Astrocyte (in vitro differentiated cells and primary cell): ENCODE measurements at places on chromosomes 5 and 9. TPM values are rescaled to one million over a fixed set of nuclear protein-coding genes. Genes with fewer than 3 reads are reported as not detected.
A peak's percentile ranks its signal among the peaks of the same experiment; 100 is the strongest.

- DNase-seq, result peak; percentile 64
- H3K36me3 ChIP-seq, result no peaks in the 10 kb centered on the region
- peaks cover 9% of the 10 kb centered on the region for H3K4me1 ChIP-seq
- H3K27me3 ChIP-seq, result peaks cover 2% of the 10 kb centered on the region
These were observed 482.9 kb downstream of the AGTPBP1 start for GRCh38 chr9:85258823-85259370.

GRCh38 chr5:63726496-63726895 lies 235.7 kb downstream of the HTR1A start:
- no peaks in the 10 kb centered on the region for H3K27me3 ChIP-seq
- no peak for DNase-seq
- H3K4me1 ChIP-seq, result no peaks in the 10 kb centered on the region

Gene TAF11L13
- total RNA-seq, result not detected in 2 replicates

GRCh38 chr5:90514520-90514919 lies 14.9 kb downstream of the LYSMD3 start:
- DNase-seq, result no peak
- no peak overlapping the region for H3K27ac ChIP-seq
- no peaks in the 10 kb centered on the region for H3K27me3 ChIP-seq
- peaks cover 4% of the 10 kb centered on the region for H3K4me1 ChIP-seq

Gene SLIT3
- 20.7 and 33.0 TPM in 2 replicates for total RNA-seq

DNA sequence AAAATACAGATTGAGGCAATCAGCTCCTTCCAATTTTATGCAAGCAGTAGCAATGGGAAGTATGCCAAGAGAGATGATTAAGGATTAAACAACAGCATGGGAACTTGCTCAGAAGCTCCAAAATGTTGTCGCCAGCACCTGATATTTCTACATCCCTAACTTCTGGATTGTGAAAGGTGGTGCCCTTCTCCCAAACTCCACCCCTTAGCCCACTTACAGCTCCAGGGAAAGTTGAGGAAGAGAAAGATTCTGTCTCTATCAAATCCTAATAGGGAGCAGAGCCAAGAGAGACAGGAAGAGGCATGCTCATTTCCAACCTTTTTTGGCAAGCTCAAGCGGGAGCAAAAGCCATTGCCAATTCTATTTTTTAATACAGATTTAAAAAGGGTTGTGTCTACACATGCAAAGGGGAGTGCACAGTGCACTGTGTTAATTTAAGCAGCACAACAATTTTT lies 92.4 kb upstream of the NR3C1 start:
- no peaks in the 10 kb centered on the region for H3K36me3 ChIP-seq
- H3K27me3 ChIP-seq, result no peaks in the 10 kb centered on the region
- H3K27ac ChIP-seq, result no peak overlapping the region

Gene STC2
- 164 and 206 TPM in 2 replicates for total RNA-seq

Gene GLRA1
- total RNA-seq, result not detected in 2 replicates

GRCh38 chr5:96967400-96967799 lies 31.5 kb downstream of the LNPEP start:
- peaks cover 16% of the 10 kb centered on the region for H3K4me1 ChIP-seq
- DNase-seq, result no peak
- H3K36me3 ChIP-seq, result no peaks in the 10 kb centered on the region
- H3K27ac ChIP-seq, result no peak overlapping the region

Gene SEMA4D
- total RNA-seq, result 4.8 and 6.2 TPM in 2 replicates

GRCh38 chr9:109799792-109800191 lies 19.8 kb downstream of the PALM2AKAP2 start:
- no peak overlapping the region for H3K4me3 ChIP-seq
- H3K27me3 ChIP-seq, result no peaks in the 10 kb centered on the region
- peaks cover 17% of the 10 kb centered on the region for H3K4me1 ChIP-seq
- peak overlapping the region; percentile 79 for H3K27ac ChIP-seq
- no peaks in the 10 kb centered on the region for H3K36me3 ChIP-seq

Gene TRIM7
- 0.22 and 0.27 TPM in 2 replicates for total RNA-seq

DNA sequence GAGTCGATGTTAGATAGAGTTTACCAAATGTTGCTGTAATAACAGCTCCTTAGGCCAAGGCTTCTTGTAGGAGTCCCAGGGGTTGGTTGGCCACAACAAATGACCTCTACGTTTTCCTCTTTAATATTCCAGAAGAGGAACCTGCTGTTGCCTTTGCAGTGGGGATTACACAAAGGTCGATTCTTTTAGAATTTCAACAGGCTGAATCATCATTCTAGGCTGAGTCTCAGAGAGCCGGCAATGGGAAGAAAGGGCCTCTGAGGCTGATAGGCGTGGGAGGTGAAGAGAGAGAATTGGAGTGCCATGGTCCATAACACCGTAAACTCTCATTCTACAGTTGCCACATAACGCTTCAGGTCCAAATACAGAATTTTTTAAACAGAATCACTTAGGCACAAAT lies 405.9 kb upstream of the DAP start:
- H3K4me3 ChIP-seq, result no peak overlapping the region
- H3K4me1 ChIP-seq, result peaks cover 2% of the 10 kb centered on the region
- no peaks in the 10 kb centered on the region for H3K27me3 ChIP-seq

GRCh38 chr5:111311666-111312065 lies 87.5 kb downstream of the CAMK4 start:
- H3K4me3 ChIP-seq, result no peak overlapping the region
- no peaks in the 10 kb centered on the region for H3K27me3 ChIP-seq
- H3K36me3 ChIP-seq, result no peaks in the 10 kb centered on the region
- H3K27ac ChIP-seq, result no peak overlapping the region
- H3K4me1 ChIP-seq, result no peaks in the 10 kb centered on the region

GRCh38 chr5:109365653-109366052 lies 44.1 kb downstream of the PJA2 start:
- DNase-seq, result no peak
- no peak overlapping the region for H3K27ac ChIP-seq
- H3K27me3 ChIP-seq, result no peaks in the 10 kb centered on the region
- H3K36me3 ChIP-seq, result peaks cover 19% of the 10 kb centered on the region
- H3K4me1 ChIP-seq, result no peaks in the 10 kb centered on the region
- no peak overlapping the region for H3K4me3 ChIP-seq

DNA sequence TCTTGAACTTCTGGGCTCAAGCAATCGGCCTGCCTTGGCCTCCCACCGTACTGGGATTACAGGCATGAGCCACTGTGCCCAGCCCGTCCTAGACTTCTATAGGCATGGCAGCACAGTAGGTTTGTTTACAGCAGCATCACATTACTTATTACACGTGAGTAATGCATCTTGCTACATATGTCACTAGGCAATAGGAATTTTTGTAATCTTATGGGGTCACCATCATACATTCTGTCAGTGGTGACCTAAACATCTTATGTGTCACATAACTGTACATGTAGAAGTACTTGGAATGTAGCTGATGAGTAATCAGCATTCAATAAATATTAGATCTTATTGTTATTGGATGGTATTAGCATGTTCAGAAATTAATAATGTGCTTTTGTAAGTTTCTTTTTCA lies 22.9 kb upstream of the ABCA1 start:
- H3K27ac ChIP-seq, result no peak overlapping the region
- H3K4me3 ChIP-seq, result no peak overlapping the region
- no peaks in the 10 kb centered on the region for H3K27me3 ChIP-seq
- no peaks in the 10 kb centered on the region for H3K36me3 ChIP-seq
- no peaks in the 10 kb centered on the region for H3K4me1 ChIP-seq

Gene LRRC19
- total RNA-seq, result not detected in 2 replicates

DNA sequence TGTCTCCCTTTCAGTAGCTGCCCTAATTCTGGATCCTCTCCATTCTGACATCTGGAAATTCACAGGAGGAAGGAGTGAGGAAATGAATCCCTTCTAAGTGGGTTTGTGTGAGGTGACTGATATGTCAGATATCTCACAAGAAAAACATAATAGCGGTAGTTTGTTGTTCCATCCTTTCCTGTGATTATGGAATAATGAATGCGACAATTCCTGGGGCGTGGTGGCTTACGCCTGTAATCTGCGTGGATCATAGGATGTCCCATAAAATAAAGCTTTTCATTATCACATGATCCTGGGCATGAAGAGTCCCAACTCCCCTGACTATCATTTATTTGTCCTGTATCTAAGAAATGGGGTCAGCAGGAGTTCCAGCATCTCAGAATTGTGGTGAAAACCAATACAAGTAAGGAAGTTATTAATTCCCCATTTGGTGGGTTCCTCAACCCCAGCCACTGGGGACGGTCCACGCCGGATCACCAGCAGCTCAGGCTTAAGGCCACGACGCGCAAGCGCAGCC lies 375 bp upstream of the C5orf24 start:
- DNase-seq, result peak; percentile 12
- peak overlapping the region; percentile 87 for H3K27ac ChIP-seq
- no peaks in the 10 kb centered on the region for H3K27me3 ChIP-seq
- H3K4me3 ChIP-seq, result peak overlapping the region; percentile 80

DNA sequence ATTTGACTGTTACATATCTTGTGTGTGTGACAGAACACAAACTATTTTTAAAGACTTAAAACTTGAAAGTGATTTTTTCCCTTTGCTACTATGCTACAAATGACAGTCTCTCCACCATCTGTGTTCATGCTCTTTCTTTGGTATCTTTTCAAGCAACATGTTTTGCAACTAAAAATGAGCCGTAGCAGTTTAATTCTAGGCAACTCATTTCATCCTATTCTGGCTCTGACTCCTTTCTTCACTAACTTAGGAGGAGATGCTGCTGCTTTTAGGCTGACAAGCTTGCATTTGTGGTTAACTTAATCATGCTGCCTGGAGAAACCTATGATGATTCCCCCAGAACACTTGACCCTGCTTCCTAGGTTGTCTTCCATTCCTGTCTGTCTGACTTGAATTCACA lies 100.6 kb downstream of the HACD4 start:
- H3K4me3 ChIP-seq, result no peak overlapping the region
- no peaks in the 10 kb centered on the region for H3K36me3 ChIP-seq
- H3K4me1 ChIP-seq, result no peaks in the 10 kb centered on the region
- H3K27me3 ChIP-seq, result no peaks in the 10 kb centered on the region
- no peak overlapping the region for H3K27ac ChIP-seq

Gene CRHBP
- 2.5 and 4.7 TPM in 2 replicates for total RNA-seq

DNA sequence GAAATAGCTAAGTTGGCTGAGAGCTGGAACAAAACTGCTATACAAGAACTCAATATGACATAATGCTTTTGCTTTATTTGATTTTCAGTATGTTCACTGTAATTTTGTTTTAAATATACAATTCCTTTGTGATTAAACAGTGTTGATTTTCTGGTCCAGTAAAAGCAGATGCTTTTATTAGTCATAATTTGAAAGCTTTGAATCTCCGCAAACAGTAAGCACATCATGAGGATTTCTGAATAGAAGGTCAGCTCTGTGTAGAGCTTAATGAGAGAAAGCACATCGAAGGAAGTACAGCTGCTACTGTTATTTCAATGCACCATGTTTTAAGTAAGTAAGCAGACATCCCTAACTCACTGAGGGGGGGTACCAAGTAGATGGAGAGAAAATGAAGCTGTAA lies 701.3 kb upstream of the ACO1 start:
- DNase-seq, result no peak
- no peaks in the 10 kb centered on the region for H3K27me3 ChIP-seq
- no peaks in the 10 kb centered on the region for H3K36me3 ChIP-seq
- no peaks in the 10 kb centered on the region for H3K4me1 ChIP-seq
- H3K27ac ChIP-seq, result no peak overlapping the region

DNA sequence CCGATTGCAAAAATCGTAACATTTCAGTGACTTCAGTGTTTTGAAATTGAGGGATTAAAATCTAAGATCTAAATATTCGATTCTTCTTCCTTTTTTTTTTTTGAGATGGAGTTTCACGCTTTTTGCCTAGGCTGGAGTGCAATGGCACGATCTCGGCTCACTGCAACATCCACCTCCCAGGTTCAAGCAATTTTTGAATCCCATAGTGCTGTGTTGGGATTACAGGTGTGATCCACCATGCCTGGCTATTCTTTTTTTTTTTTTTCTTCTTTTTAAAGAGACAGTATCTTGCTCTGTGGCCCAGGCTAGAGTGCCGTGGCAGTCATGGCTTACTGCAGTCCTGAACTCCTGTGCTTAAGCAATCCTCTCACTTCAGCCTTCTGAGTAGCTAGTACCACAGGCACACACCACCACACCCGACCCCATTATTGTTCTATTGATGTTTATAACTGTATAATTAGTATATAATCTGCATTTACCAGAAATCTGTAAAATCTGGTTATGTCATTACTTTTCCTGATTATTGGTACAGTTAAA lies 42.7 kb downstream of the NSD1 start:
- H3K27ac ChIP-seq, result no peak overlapping the region
- no peak for DNase-seq

GRCh38 chr9:130842545-130842944 lies 7.5 kb downstream of the ABL1 start:
- no peak overlapping the region for H3K27ac ChIP-seq
- H3K27me3 ChIP-seq, result no peaks in the 10 kb centered on the region
- DNase-seq, result no peak
- peaks cover 57% of the 10 kb centered on the region for H3K4me1 ChIP-seq
- H3K36me3 ChIP-seq, result no peaks in the 10 kb centered on the region
- H3K4me3 ChIP-seq, result no peak overlapping the region

Gene TLE1
- 23.6 and 29.6 TPM in 2 replicates for total RNA-seq

Gene LCN15
- total RNA-seq, result not detected in 2 replicates

Gene PCDHA2
- total RNA-seq, result 2.3 and 2.5 TPM in 2 replicates

GRCh38 chr9:14797435-14797834 lies 74.9 kb upstream of the CER1 start:
- H3K27me3 ChIP-seq, result no peaks in the 10 kb centered on the region
- H3K4me1 ChIP-seq, result no peaks in the 10 kb centered on the region
- no peak for DNase-seq
- no peak overlapping the region for H3K27ac ChIP-seq
- H3K36me3 ChIP-seq, result no peaks in the 10 kb centered on the region

- no peak overlapping the region for H3K4me3 ChIP-seq
- no peak for DNase-seq
- no peaks in the 10 kb centered on the region for H3K4me1 ChIP-seq
- H3K27ac ChIP-seq, result no peak overlapping the region
- no peaks in the 10 kb centered on the region for H3K27me3 ChIP-seq
- peaks cover 64% of the 10 kb centered on the region for H3K36me3 ChIP-seq
These were observed 52.8 kb upstream of the LRRTM2 start for GRCh38 chr5:138927979-138928378.

Gene FGF10
- total RNA-seq, result not detected in 2 replicates

DNA sequence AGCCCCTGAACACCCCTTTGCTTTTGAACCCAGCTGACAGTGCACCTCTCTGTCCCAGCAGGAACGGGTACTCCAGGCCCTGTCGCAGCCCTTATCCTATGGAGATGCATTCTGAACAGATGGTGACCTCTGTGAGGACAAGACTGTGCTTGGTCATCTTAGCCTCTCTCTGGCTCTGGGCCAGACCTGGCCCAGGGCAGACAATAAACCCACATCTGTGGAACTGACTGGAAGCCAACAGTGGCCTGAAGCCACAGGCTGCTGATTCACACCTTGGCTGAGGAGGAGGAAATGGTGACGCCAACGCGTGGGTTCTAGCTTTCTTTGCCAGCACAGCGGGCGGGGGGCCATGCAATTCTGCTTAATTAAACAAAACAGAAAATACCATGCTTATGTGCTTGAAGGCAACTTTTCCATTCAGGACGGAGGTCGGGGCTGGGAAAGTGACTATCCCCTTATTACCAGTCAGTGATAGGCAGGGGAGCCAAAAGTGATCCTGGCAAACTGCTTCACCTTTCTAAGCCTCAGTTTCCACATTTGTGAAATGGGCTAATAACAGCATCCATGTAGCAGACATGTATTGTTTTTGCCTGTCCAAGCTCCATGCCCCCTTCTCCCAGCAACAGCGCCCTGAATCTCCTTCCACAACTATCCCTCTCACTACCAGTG lies 10.8 kb downstream of the SH3PXD2B start:
- peak overlapping the region; percentile 78 for H3K27ac ChIP-seq
- H3K4me3 ChIP-seq, result no peak overlapping the region
- H3K36me3 ChIP-seq, result no peaks in the 10 kb centered on the region

Gene MCIDAS
- not detected in 2 replicates for total RNA-seq

Gene PCDHGA10
- 34.0 and 41.6 TPM in 2 replicates for total RNA-seq

Gene PCDHGB7
- 22.4 and 26.1 TPM in 2 replicates for total RNA-seq
